ENCODE measurements at places on chromosomes 3 and 15.

- no peak for DNase-seq
Measured at GRCh38 chr3:160784853-160785252, 28.8 kb downstream of the PPM1L start.

- no peak for DNase-seq
Measured at GRCh38 chr15:45228931-45229330, 23.1 kb upstream of the SLC28A2 start.

- no peak for DNase-seq
Measured at GRCh38 chr3:129358177-129358771, 70.2 kb downstream of the EFCAB12 start.

DNA sequence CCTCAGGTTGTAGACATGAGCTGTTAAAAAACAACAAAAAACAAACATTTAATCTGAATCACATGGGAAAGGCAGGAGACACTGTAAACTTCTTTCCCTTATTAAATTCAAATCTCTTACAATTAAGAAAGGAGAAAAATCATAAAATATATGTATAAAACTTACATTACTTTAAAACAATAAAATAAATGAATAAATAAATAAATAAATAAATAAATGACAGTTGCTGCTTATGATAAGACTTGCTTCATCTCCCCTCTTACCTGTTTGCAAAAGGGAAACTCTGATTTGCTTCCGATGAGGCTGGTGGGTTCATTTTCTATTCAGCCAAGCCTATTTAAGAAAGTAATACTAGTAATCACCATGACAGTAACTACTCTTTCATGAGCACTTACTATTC lies 353.4 kb upstream of the TBL1XR1 start:
- DNase-seq = no peak

GRCh38 chr3:102478160-102478559 lies 43.3 kb downstream of the ZPLD1 start:
- DNase-seq = no peak

DNA sequence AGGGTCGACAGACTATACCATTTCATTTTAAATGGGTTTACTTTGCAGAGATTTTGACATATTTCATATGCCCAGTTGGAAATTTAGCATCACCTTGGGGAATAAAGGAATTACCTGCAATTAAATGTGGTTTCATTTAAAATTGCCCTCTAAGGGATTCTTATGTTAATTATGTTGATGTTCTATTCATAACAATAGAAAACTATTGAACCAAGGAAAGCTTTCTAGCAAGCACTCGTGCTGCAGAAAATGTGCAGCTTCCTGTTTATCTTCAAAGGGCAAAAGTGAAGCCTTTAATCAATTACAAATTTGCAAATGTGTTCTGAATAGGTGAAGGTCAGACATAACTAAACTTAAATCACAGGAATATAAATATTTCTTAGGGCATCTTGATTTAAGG lies 352.1 kb downstream of the CHST2 start:
- no peak for DNase-seq

- no peak for DNase-seq
Measured at GRCh38 chr3:122612696-122613095, 35.2 kb downstream of the PARP15 start.

- no peak for DNase-seq
Measured at GRCh38 chr3:106593381-106593780, 724.6 kb upstream of the CBLB start.

GRCh38 chr3:101858464-101859030 lies 9.2 kb downstream of the NFKBIZ start:
- DNase-seq = no peak

DNA sequence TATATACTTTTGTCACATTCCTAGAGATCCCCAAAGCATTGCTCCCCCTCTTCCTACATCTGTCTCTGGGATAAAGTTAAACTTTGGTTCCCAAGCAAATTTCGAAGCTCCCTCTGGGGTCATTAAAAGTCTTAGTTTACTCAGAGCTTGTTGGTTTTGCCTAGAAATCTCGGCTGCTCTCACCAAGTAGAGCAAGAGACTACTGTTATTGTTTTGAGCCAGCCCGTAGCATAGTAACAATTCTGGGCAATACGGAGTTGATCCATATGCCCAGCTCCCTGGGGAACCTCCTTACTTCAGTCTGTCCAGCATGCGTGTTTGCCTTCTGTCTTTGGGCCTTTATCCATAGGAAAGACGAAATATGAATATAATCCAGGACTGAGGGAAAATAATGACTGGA lies 10.0 kb upstream of the P3H2 start:
- DNase-seq = no peak

- DNase-seq = no peak
Measured at GRCh38 chr3:19171794-19172193, 23.5 kb downstream of the KCNH8 start.

DNA sequence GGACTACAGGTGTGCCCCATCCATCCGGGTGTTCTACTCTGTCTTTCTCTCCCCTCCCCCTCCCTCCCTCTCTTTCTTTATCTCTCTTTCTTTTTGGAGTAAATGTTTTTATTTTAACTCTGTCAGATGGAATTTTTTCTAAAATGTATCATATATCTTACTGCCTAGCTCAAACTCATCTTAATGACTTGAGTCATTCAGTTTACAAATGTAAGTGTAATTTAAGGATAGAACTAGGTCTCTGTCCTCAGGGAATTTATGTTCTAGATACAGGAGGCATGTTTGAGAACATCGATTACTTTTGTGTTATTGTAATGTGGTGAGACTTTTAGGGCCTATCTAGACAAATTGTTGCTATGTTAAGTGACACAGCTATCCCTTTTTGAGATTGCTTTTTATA lies 3.5 kb downstream of the TBC1D23 start:
- DNase-seq = no peak

GRCh38 chr3:127491909-127492308 lies 98.6 kb downstream of the TPRA1 start:
- no peak for DNase-seq
